IPS-NIHi11 (cell line): ENCODE measurements at places on chromosomes 6 and 20.

DNA sequence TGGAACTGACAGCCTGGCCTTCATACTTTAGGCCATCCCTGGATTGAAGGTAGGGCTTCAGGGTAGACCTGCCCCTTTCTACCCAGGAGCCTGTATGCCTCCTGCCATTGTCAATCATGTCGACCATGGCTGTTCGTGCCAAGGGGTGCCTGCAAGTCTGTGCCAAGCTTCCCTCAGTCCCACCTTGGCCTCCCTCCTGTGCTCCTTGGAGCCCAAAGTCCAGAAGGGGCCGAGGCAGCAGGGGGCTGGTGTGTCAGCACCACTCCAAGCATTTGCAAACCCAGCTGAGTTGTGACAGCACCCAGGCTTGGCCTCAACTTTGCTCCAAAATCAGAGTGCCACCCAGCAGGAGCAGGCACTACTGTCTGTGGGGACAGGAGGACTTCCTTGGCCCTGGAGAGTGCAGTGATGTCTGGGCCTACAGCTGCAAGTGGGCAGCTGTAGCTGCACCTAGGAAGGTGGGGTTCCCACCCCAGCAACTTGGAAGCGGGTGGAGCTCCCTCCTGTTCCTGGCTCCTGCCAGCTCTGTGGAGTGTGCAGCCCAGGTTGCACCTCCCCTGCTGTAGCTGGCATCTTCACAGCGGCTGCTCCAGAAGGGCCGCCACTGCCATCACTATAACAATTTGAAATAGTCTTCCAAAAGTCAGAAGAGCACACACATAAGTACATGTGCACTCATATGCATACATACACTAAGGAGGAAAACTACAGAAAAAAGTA, 1719.3 kb downstream of the HACE1 start:
- no peak for DNase-seq

- DNase-seq, result no peak
Measured at GRCh38 chr6:41197234-41197633, 3.7 kb downstream of the TREML2 start.

GRCh38 chr6:3151691-3152090, 5.7 kb downstream of the TUBB2A start:
- no peak for DNase-seq

- peak; percentile 70 for DNase-seq
Measured at GRCh38 chr6:43129434-43130194, 41.5 kb upstream of the SRF start.

- DNase-seq, result peak; percentile 74
Measured at GRCh38 chr20:58650181-58650775, 805 bp upstream of the STX16 start.
